Stimulated activated CD4-positive, alpha-beta T cell treated with anti-CD3 and anti-CD28 coated beads, TNF-alpha, amount 100 ng/mL, for 1 hour (primary cell): ENCODE measurements at places on chromosomes 6 and 20.

DNA sequence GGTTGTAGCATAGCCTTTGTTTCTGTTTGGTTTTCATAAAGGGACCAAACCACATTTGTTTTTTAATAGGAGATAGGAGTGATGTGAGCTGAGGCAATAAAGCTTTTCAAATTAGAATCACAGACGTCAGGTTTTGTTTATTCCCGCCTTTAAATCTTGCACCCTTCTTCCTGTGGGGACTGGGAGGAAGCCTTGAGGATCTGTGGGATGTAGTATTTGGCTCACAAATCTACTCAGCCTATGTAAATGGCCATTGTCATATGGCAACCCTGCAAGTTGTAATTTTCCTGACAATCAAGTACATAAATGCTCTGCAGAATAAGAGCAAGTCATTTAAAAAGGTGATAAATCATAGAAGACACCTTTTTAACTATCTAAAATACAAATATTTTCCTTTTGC lies 110.4 kb downstream of the ADGRG6 start:
- no peak for DNase-seq

- no peak for DNase-seq
Measured at GRCh38 chr20:37773291-37773826, 79.5 kb downstream of the CTNNBL1 start.

DNA sequence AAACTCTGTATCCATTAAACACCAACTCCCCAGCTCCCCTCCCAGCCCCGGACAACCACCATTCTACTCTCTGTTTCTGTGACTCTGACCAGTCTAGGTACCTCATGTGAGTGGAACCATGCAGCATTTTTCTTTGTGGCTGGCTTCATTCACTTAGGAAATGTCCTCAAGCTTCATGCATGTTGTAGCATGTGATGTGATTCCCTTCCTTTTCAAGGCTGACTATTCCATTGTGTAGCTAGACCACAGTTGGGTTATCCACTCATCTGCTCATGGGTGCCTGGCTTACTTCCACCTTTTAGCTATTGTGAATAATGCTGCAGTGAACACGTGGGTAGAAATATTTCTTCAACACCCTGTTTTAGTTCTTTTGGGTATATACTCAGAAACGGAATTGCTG lies 8.8 kb upstream of the BPHL start:
- no peak for DNase-seq

DNA sequence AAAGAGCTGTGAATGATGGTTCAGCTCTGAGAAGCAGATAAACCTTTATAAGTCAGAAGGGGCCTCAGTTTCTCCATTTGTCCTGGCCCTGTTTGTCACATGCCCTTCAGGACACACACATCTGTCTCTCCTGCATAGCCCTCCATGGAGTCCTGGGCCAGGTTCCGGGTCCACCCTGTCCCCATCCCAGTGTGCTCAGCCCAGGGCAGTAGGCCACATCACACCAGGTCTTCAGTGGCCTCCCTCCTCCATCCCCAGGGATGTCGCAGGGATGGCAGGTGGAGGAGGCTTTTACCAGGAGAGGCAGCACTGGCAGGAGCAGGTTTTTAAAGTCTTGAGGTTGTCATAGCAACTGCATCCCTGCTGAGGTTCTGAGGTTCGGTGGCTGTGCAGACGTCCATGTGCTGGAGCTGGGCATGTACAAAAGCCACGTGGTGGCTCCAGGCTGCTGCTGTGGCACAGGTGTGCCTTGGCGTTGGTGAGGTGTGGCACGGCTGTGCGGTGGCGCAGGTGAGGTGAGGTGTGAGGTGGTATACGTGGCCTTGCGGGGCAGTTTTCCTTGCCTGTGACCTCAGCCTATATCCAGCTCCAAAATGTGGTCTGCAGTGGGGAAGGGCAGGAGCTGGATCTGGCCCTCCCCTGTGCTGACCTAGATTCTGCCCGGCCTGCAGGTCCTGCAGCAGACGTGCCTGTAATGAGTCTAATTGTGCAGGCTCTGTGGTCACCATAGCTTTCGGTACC lies 8.0 kb upstream of the NPBWR2 start:
- no peak for DNase-seq

GRCh38 chr6:3260772-3261517 lies 2.2 kb downstream of the PSMG4 start:
- no peak for DNase-seq

DNA sequence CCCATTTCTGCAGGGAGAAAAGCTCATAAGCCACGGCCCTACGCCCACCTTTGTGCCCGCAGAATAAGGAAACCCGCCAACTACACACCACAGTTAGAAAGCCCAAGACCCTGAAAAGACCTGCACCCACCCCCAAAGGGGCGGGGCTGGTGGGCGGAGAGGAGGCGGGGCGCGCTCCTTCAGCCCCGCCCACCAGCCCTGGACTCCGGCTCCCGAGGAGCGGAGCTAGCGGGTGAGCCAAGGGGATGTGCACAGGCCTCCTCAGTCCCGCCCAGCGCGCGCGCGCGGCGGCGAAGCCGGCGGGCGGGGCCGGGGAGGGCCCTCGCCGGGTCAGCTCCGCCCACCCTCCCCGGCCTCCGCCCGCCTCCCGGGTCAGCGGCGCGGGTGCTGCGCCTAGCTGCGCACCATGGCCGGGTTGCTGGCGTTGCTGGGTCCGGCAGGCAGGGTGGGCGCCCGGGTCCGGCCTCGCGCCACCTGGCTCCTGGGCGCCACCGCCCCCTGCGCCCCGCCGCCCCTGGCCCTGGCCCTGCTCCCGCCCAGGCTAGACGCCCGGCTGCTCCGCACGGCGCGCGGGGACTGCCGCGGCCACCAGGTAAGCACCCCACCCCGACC lies at the start of gene FAM210B:
Gene FAM210B (plus strand): TSS at position 375 of the 612 bp plus-strand sequence. CDS start 32 bp downstream, at position 407.
- peak; percentile 60 for DNase-seq

DNA sequence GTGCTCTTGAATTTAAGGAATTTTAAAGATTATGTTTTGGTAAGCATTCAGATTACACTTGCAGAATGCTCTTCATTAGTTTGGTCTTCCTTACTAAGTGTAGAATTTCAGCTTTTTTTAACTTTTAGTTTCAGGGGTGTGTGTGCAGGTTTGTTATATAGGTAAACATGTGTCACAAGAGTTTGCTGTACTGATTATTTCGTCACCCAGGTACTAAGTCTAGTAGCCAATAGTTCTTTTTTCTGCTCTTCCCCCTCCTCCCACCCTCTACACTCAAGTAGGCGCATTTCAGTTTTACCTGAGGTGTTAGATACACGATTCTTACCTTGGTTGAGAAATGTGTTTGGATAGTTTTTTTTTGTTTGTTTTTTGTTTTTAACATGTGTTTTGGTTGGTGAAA lies 68.3 kb downstream of the AFG1L start:
- DNase-seq, result no peak

DNA sequence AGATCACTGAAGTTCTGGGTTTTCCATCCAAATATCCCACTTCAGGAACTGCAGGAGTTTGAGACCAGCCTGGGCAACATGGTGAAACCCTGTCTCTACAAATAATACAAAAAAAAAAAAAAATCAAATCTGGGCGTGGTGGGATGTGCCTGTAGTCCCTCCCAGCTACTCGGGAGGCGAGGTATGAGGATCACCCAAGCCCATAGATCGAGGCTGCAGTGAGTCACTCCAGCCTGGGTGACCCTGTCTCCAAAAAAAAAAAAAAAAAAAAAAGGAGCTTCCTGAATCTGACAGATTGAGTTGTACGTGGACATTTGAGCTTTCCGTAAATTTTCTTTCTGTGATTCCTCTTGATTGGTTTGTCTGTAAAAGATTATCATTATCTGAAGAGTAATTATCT lies 55.6 kb downstream of the TULP4 start:
- DNase-seq, result no peak

- DNase-seq, result no peak
Measured at GRCh38 chr6:9100869-9101580, 665.7 kb upstream of the SLC35B3 start.

- DNase-seq, result no peak
Measured at GRCh38 chr6:4460586-4461475, 315.4 kb upstream of the CDYL start.

GRCh38 chr20:32344835-32345506 lies 13.2 kb upstream of the ASXL1 start:
- DNase-seq, result no peak

DNA sequence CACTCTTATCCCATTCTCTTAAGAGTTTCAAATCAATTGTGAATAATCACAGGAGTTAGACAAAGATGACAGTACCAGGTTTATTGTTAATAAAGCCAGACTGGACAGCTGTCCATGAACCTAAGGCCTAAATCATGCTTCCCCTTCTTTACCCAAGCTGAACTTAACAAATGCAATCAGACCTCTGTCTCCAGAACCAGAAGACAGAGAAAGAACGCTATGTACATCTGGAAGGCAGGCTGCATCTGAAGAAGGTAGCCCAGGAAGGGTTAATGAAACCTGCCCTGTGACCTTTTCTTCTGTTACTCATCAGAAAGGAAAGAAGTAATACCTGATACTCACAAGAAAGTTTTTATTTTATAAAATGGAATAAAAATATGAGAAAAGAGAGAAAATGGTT lies 118.6 kb downstream of the EYA4 start:
- no peak for DNase-seq

DNA sequence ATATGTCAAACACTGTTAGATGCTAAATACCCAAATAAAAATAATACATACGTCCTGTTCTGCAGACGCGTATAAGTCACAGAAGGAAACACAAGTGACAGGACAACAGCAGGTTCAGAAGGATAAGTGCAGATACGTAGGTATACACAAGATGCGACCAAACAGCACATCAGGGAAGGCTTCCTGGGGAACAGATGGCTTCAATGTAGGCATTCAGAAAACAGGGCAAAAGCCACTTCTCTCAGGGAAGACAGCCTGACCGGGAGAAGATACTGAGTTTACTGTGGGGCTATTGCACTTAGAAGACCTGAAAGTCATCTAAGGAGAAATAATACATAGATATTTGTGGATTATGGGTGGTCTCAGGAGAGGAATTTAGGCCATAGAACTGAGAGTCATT lies 1.9 kb downstream of the HLA-DPA1 start:
- no peak for DNase-seq

DNA sequence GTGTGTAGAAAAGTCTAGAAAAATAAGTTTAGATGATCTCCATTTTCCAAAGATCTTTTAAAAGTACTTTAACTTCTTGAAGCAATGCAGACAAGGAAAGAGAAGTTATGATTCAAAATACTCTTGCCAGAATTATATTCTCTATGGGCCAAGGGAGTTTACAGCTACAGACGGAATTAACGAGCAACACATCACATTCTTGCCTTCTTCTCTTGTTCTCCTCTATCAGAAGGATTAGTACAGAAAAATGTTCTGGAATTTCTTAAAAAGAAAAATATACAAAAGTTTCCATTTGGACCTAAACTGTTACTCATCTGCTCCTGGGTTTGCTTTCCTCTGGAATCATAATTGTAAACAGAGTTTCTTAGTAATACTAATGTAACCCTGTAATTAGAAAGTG lies 284.7 kb upstream of the HSF2 start:
- no peak for DNase-seq

- no peak for DNase-seq
Measured at GRCh38 chr6:114000069-114000468, 29.1 kb upstream of the HDAC2 start.

- no peak for DNase-seq
Measured at GRCh38 chr20:52936351-52937340, 35.5 kb upstream of the TSHZ2 start.

DNA sequence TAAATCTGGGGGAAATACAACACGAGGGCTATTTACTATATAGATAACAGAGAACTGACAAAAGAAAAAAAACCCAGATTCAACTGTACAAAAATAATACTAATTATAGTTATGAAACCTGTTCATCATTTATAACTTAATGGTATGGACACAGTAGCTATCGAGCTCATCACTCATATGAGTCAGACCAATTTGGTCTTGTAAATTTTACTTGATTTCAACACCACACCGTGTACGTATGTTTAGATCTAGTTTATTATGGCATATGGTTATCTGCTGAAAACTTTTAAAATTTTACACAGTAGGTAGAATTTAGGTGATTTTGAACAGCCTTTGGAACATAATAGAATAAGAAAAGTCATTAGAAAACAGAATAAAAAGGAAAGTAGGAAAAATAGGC lies 5.5 kb downstream of the MYLK4 start:
- DNase-seq, result no peak

- DNase-seq, result no peak
Measured at GRCh38 chr6:5453546-5453945, 192.2 kb downstream of the FARS2 start.

GRCh38 chr20:17538517-17539170 lies 7.5 kb upstream of the BFSP1 start:
- DNase-seq, result no peak

DNA sequence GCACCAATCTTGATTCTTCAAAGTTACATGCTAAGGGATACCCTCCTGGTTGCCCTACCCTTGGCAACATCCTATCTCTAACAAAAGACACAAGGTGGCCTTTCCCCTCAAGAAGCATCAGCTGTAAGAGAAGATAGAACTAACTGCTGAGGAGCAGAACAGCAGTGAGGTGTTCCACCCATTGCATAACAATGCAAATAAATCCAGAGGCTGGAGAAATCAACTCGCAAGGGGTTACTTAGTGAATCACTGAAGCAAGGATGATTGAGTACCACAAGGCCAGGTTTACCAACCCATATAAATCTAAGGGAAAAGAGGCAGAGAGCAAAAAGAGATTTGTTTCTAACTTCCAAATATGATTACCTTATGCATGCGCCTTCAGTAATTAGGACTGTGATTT lies 36.7 kb downstream of the F13A1 start:
- no peak for DNase-seq

- no peak for DNase-seq
Measured at GRCh38 chr6:86273936-86274335, 631.2 kb upstream of the SYNCRIP start.

GRCh38 chr6:140276719-140277118 lies 902.3 kb upstream of the CITED2 start:
- DNase-seq, result no peak

DNA sequence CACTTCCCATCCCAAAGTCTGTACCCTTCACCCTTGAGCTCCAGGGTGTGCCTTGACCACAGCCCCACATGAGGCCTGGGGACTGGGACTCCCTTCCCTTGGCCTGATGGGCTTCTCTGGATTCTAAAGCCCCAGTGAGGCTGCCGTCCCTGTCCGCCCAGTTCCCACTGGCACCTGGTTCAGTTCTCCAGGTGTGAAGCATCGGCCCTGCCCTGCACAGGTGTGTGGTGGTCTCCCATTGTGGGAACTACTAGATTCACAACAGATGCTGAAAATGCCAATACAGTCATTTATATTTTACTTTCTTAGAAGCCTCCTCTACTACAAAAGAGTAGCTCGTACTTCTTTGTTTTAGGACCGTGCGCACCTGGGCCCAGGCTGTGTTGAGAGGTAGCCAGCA lies 72.8 kb downstream of the TTLL2 start:
- no peak for DNase-seq

DNA sequence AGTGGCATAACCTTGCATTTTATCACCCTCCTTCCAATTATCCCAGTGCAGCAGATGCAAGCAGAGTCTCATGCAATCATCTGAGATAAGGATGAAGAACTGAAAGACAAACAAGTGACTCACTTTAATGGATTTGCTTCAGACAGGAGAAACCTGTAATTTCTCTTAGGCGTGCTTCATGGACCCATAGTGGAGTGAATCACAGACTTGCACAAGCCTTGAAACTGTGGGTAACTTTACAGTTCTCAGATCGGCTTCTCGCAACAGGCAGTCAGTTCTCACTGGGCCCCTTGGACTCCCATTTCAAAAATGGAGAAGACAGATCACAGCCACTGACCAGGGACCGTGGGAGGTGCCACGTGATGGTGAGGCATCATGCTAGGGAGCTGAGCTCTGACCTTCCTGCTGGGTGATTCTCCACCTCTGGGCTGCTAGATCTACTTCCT lies at the start of gene ADGRF4:
Gene ADGRF4 (plus strand): TSS at position 239 of the 446 bp plus-strand sequence. CDS start 8,666 bp downstream, outside the sequence.
- no peak for DNase-seq
